ENCODE measurements at places on chromosomes 11 and 22. TPM values are rescaled to one million over a fixed set of nuclear protein-coding genes. Genes with fewer than 3 reads are reported as not detected.

The SLC22A9 gene
- total RNA-seq: not detected

The TMEM191C gene
- total RNA-seq: 0.59 TPM

The KRTAP5-10 gene
- 0.36 TPM for total RNA-seq

DNA sequence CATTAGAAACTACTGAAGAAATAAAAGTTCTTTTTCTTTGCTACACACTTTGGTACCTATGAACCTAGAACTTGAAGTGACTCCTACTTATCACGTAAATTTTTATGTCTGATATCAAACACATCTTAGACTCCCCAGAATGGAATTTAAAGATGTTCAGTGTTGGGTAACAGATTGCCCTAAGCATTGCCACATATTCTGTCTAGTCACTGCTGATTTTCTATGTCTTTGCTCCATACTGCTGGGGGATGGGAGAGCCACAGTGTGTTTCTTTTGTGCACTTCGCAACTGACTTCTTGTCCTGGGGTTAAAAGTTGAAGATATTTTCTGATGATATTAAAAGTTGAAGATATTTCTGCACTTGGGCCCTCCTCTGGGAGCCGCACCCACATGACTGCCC lies 19.4 kb upstream of the MYO18B start:
- no peaks in the 10 kb centered on the region for H3K27me3 ChIP-seq
- no peak overlapping the region for H3K4me3 ChIP-seq
- no peak overlapping the region for H3K27ac ChIP-seq
- no peaks in the 10 kb centered on the region for H3K36me3 ChIP-seq
- DNase-seq: no peak

The MUC15 gene
- total RNA-seq: not detected

The MYBPC3 gene
- not detected for total RNA-seq

- H3K36me3 ChIP-seq: no peaks in the 10 kb centered on the region
- no peak overlapping the region for H3K4me3 ChIP-seq
- H3K27me3 ChIP-seq: no peaks in the 10 kb centered on the region
- no peaks in the 10 kb centered on the region for H3K4me1 ChIP-seq
These were observed 298.4 kb upstream of the PDGFD start for GRCh38 chr11:104462341-104462740.

DNA sequence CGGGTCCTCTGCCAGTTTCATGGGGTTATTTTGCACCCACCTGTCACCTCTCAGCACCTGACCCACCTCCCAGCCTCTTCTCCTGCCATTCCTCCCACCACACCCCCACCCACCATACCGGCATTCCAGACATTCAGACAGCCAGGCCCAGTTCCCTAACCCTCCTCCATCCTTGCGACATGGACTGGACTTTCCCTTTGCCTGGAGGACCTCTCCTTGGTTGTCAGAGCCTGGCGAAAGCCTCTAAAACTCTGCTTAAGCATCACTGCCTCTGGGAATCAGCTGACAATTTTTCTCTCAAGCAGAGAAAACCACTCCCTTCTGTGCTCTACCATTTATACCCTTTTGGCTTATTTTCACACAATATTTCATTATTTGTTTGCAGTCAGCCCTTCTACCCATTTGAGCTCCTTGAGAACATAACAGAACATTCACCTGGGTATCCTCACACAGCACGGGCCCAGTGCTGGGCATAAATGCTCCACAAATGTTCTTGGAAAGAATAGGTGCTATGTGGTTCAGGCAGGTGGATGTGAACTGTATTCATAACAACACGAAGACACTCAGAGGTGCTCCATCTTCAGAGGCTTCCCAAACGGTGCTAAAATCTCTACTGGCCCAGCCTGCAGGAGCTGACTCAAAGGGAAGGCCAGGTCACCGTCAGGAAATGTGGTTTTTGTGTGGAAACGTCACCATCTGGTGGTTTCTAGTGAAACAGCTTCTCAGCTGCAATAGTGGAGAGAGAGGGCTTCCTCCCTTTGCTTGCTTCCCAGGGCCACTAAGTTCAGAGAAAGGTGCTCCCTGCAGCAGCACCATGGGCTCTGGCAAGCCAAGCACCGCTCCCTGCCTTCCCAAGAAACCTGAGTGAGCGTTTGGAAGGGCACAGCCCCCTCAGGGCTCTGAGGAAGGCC lies 10.4 kb downstream of the SPATA19 start:
- no peak overlapping the region for H3K4me3 ChIP-seq
- H3K27ac ChIP-seq: no peak overlapping the region
- DNase-seq: peak; percentile 98
- H3K36me3 ChIP-seq: no peaks in the 10 kb centered on the region
- no peaks in the 10 kb centered on the region for H3K27me3 ChIP-seq
- no peaks in the 10 kb centered on the region for H3K4me1 ChIP-seq

The PGA4 gene
- not detected for total RNA-seq

GRCh38 chr11:76808996-76809395 lies 25.8 kb downstream of the TSKU start:
- peaks cover 15% of the 10 kb centered on the region for H3K4me1 ChIP-seq
- no peak for DNase-seq
- H3K36me3 ChIP-seq: no peaks in the 10 kb centered on the region
- no peak overlapping the region for H3K27ac ChIP-seq
- no peaks in the 10 kb centered on the region for H3K27me3 ChIP-seq

The ESAM gene
- 0.29 TPM for total RNA-seq

DNA sequence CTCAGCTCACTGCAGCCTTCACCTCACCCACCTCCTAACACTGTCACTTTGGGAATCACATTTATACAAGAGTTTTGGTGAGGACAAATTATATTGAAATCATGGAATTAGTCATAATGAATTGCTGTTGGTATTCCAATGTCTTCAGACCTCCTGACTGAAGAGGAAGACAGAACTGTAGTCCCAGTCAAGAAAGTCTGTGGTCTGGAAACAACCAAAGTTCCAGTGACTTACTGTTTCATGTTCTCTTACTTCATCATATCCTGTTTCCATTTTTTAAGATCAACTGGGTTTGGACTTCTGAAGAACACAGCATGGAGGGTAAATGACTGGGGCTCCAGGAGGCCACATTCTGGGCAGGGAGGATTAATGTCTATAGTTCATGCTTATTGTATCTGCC lies 43.0 kb upstream of the HIPK3 start:
- H3K4me3 ChIP-seq: no peak overlapping the region
- peak; percentile 78 for DNase-seq
- H3K36me3 ChIP-seq: no peaks in the 10 kb centered on the region
- no peak overlapping the region for H3K27ac ChIP-seq
- no peaks in the 10 kb centered on the region for H3K4me1 ChIP-seq
- no peaks in the 10 kb centered on the region for H3K27me3 ChIP-seq

- H3K4me3 ChIP-seq: no peak overlapping the region
- peaks cover 65% of the 10 kb centered on the region for H3K36me3 ChIP-seq
- no peaks in the 10 kb centered on the region for H3K27me3 ChIP-seq
- DNase-seq: no peak
- H3K27ac ChIP-seq: no peak overlapping the region
- H3K4me1 ChIP-seq: no peaks in the 10 kb centered on the region
These were observed 17.9 kb downstream of the CLNS1A start for GRCh38 chr11:77619576-77620198.

DNA sequence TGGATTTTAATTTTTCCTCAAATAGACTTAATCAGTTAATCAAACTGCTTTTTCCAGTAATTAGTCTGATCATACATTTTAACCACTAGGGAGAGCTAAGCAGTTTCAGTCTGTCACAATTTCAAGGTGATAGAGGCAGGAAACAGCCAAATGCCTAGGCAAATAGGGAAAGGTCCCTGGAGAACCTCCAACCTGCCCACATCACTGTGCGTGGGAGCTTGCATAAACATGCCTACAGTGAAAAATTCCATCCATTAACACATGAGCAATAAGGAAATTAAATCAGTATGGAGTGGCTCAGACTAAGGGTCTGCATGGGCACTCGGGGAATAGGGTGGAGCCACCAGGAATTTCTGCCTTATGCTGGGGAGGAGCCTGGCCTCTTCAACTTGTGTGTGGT lies 74.6 kb downstream of the AASDHPPT start:
- no peaks in the 10 kb centered on the region for H3K36me3 ChIP-seq
- no peak overlapping the region for H3K27ac ChIP-seq
- H3K27me3 ChIP-seq: no peaks in the 10 kb centered on the region
- H3K4me1 ChIP-seq: no peaks in the 10 kb centered on the region
- no peak overlapping the region for H3K4me3 ChIP-seq
- DNase-seq: no peak

- DNase-seq: no peak
- H3K4me3 ChIP-seq: no peak overlapping the region
- H3K4me1 ChIP-seq: peaks cover 49% of the 10 kb centered on the region
- H3K27ac ChIP-seq: peak overlapping the region; percentile 90
- H3K27me3 ChIP-seq: no peaks in the 10 kb centered on the region
These were observed 138.5 kb downstream of the SWAP70 start for GRCh38 chr11:9802291-9802861.

- H3K27me3 ChIP-seq: no peaks in the 10 kb centered on the region
- H3K4me3 ChIP-seq: no peak overlapping the region
- peaks cover 8% of the 10 kb centered on the region for H3K4me1 ChIP-seq
- H3K36me3 ChIP-seq: peaks cover 3% of the 10 kb centered on the region
- DNase-seq: no peak
These were observed 37.3 kb downstream of the FLI1 start for GRCh38 chr11:128731041-128731663.

The KCTD14 gene
- total RNA-seq: 0.29 TPM

DNA sequence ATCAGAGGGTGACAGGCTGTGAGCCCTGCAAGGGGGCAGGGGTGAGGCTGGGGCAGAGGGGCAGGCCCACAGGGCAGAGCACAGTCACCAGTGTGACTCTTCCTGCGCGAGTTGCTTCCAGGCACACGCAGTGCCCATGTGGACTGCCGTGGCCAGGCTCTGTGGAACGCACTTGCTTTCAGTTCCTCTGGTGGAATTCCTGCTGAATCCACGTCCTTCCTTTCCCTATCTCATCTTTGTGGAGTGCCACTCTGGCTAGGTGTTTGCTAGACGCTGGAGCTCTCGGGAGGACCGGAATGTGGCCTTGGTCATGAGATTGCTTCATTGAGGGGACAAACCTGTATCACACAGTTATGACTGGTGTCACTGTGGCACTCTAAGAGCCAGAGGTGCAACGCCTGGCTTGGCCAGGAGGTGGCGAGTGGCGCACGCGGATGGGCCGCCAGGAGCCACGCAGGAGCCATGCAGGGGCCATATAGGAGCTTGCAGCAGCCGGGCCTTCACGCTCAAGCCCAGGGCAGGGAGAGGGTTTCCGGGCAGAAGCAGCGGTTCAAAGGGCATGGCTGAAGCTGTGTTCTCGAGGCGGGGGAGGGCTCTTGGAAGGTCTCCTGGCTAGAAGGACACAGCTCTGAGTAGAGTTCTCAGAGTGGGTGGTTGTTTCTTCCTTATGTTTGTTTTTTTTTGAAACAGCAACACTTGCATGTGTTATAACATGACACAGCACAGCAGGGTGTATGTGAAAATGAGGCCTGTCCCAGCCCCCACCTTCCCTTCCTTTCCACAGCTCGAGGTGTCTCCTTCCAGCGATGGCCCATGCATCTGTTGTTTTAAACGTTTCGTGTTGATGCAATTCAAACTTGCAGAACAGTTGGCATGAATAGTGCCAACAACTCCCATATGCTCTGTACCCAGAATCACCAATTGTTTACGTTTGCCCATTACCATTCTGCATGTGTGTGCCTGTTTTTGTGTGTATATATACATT lies 36.2 kb downstream of the TBC1D22A start:
- no peaks in the 10 kb centered on the region for H3K27me3 ChIP-seq
- H3K36me3 ChIP-seq: peaks cover 26% of the 10 kb centered on the region
- peaks cover 3% of the 10 kb centered on the region for H3K4me1 ChIP-seq
- H3K27ac ChIP-seq: no peak overlapping the region
- DNase-seq: peak; percentile 97

DNA sequence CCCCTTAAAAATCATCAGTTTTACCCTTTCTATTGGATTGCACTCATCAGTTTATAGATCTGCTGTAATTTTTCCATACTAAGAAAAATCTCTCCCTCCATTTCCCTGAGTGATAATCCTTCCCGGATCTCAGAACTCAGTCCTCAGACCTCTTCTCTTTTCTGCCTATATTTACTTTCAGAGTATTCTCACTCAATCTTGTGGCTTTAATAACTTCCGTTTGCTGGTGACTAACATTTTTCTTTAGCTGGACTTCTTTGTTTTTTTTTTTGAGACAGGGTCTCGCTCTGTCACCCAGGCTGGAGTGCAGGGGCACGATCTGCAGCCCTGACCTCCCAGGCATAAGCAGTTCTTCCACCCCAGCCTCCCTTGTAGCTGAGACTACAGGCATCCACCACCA lies 10.4 kb downstream of the ATXN10 start:
- no peak overlapping the region for H3K4me3 ChIP-seq
- no peak for DNase-seq
- H3K27ac ChIP-seq: peak overlapping the region; percentile 93
- no peaks in the 10 kb centered on the region for H3K27me3 ChIP-seq
- H3K36me3 ChIP-seq: no peaks in the 10 kb centered on the region

GRCh38 chr22:50531546-50531961 lies 1.7 kb upstream of the TYMP start:
- no peaks in the 10 kb centered on the region for H3K36me3 ChIP-seq
- H3K27me3 ChIP-seq: no peaks in the 10 kb centered on the region
- peak overlapping the region; percentile 74 for H3K4me3 ChIP-seq
- peak; percentile 87 for DNase-seq

The MMP8 gene
- total RNA-seq: under 0.01 TPM

GRCh38 chr11:117605331-117605730 lies 191.7 kb downstream of the DSCAML1 start:
- DNase-seq: no peak
- H3K36me3 ChIP-seq: no peaks in the 10 kb centered on the region
- H3K4me3 ChIP-seq: no peak overlapping the region

The MUC5AC gene
- not detected for total RNA-seq

GRCh38 chr11:118144301-118145268 lies 8.0 kb downstream of the SCN4B start:
- no peaks in the 10 kb centered on the region for H3K36me3 ChIP-seq
- H3K4me3 ChIP-seq: no peak overlapping the region
- DNase-seq: peak; percentile 56

DNA sequence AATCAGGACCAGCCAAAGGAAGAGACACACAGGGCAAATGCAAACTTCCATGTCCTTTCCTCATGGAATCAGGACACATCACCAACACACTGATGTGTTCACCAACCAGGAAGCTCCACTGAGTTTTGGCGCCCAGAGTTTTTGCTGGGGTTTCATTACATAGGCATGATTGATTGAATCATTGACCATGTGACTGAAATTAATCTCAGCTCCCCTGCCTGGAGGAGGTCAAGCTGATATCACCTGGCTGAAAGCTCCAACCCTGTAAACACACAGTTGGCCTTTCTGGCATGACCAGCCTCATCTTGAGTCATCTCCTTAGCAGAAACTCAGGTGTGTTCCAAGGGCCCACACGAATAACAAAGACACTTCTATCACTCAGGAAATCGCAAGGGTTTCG lies 133.2 kb downstream of the TRIM29 start:
- H3K36me3 ChIP-seq: no peaks in the 10 kb centered on the region
- no peak for DNase-seq
- no peak overlapping the region for H3K27ac ChIP-seq
- no peak overlapping the region for H3K4me3 ChIP-seq

- H3K27me3 ChIP-seq: no peaks in the 10 kb centered on the region
- DNase-seq: no peak
- no peaks in the 10 kb centered on the region for H3K36me3 ChIP-seq
- peak overlapping the region; percentile 64 for H3K27ac ChIP-seq
These were observed 41.6 kb downstream of the C11orf71 start for GRCh38 chr11:114358716-114359115.

The OR6A2 gene
- 0.59 TPM for total RNA-seq

The NAALAD2 gene
- total RNA-seq: 1.8 TPM

GRCh38 chr11:57202281-57202680 lies 20.5 kb downstream of the LRRC55 start:
- no peak overlapping the region for H3K4me3 ChIP-seq
- H3K27ac ChIP-seq: no peak overlapping the region
- H3K36me3 ChIP-seq: no peaks in the 10 kb centered on the region
- H3K27me3 ChIP-seq: peaks cover 43% of the 10 kb centered on the region
- H3K4me1 ChIP-seq: no peaks in the 10 kb centered on the region

The PI4KA gene
- 61.9 TPM for total RNA-seq
